Pulmonary artery endothelial cell (primary cell): ENCODE measurements at places on chromosomes 2 and 18. TPM values are rescaled to one million over a fixed set of nuclear protein-coding genes. Genes with fewer than 3 reads are reported as not detected.

Gene OSR1
- total RNA-seq, result not detected in 2 replicates

Gene SH3BP4
- total RNA-seq, result 47.7 and 56.5 TPM in 2 replicates

Gene CETN1
- not detected in 2 replicates for total RNA-seq

Gene ASNSD1
- 70.8 and 71.1 TPM in 2 replicates for total RNA-seq

Gene SLC9A4
- not detected in 2 replicates for total RNA-seq

Gene CRYGC
- total RNA-seq, result not detected in 2 replicates

Gene SCN9A
- total RNA-seq, result 0.11 and 0.33 TPM in 2 replicates

Gene RAPH1
- total RNA-seq, result 36.1 and 43.1 TPM in 2 replicates

Gene UGT1A10
- total RNA-seq, result not detected in 2 replicates

Gene ANKRD29
- total RNA-seq, result 0.32 and 0.46 TPM in 2 replicates

Gene LCT
- not detected in 2 replicates for total RNA-seq

Gene FBLN7
- total RNA-seq, result 2.0 and 4.0 TPM in 2 replicates

Gene DNAH7
- total RNA-seq, result 0.11 and 0.20 TPM in 2 replicates

Gene SLC8A1
- 5.7 and 12.5 TPM in 2 replicates for total RNA-seq
